ENCODE measurements at places on chromosomes 4 and X. TPM values are rescaled to one million over a fixed set of nuclear protein-coding genes. Genes with fewer than 3 reads are reported as not detected.

KLB gene
- total RNA-seq = not detected

KLHL13 gene
- total RNA-seq = 3.1 TPM

SRD5A3 gene
- total RNA-seq = 39.5 TPM

NUP62CL gene
- not detected for total RNA-seq

CLGN gene
- total RNA-seq = 1.1 TPM

SULT1B1 gene
- total RNA-seq = 0.11 TPM

DNA sequence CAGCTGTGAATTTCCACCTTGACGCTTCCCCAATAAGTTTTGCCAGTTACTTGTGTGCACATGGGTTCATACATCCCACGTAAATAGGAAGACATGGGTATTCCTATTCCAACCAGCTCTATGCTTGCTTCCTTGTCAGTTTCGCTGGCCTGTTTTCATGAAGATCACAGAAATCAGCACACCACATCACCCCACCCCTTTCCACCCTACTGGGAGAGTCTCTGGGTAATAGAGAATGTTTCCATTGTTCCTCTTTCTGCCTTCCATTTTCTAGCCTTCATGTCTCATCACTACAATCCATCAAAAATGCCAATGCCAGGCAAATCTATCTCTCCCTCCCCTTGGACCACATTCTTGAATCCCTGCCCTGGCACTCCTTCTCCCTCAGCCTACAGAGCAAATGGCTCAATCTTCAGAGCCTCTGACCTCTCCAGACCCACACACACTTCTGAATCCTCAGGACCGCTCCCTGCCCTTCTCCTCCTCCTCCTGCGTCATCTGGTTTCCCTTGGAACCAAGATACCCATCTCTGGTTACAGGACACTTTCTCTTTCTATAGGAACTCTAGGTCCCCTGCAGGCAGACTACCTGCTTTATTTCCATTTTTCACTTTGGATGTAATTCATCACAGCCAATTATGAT is 323.3 kb downstream of the DHX15 start:
- H3K36me3 ChIP-seq = no peaks in the 10 kb centered on the region
- H3K27ac ChIP-seq = no peak overlapping the region
- peak; percentile 73 for DNase-seq
- no peak overlapping the region for H3K4me3 ChIP-seq

DNA sequence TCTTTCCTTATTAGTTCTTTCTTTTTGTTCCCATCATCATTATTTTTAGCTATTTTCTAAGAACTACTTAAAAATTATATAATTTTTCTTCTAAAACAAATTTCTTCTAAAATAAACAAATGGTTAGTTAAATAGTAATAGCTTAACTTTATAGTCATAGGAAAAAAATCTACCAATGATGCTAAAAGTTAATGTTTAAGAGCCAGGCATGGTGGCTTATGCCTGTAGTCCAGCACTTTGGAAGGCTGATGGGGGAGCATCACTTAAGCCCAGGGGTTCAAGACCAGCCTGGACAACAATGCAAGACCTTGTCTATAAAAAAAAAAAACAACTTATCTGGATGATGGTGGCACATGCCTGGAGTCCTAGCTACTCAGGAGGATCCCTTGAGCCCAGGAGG is 127.1 kb upstream of the ANXA3 start:
- H3K36me3 ChIP-seq = no peaks in the 10 kb centered on the region
- no peak for DNase-seq
- no peak overlapping the region for H3K27ac ChIP-seq
- no peaks in the 10 kb centered on the region for H3K4me1 ChIP-seq

- no peak for DNase-seq
- no peaks in the 10 kb centered on the region for H3K27me3 ChIP-seq
- no peak overlapping the region for H3K4me3 ChIP-seq
- peaks cover 13% of the 10 kb centered on the region for H3K4me1 ChIP-seq
Measured at GRCh38 chr4:1023895-1024740, 12.7 kb downstream of the FGFRL1 start.

- DNase-seq = no peak
- no peaks in the 10 kb centered on the region for H3K36me3 ChIP-seq
- no peaks in the 10 kb centered on the region for H3K4me1 ChIP-seq
- no peak overlapping the region for H3K4me3 ChIP-seq
- H3K27me3 ChIP-seq = no peaks in the 10 kb centered on the region
- no peak overlapping the region for H3K27ac ChIP-seq
Measured at GRCh38 chrX:9977635-9978034, 10.5 kb downstream of the CLDN34 start.

- H3K4me3 ChIP-seq = no peak overlapping the region
- H3K36me3 ChIP-seq = no peaks in the 10 kb centered on the region
- no peak overlapping the region for H3K27ac ChIP-seq
- no peak for DNase-seq
- no peaks in the 10 kb centered on the region for H3K27me3 ChIP-seq
- no peaks in the 10 kb centered on the region for H3K4me1 ChIP-seq
Measured at GRCh38 chr4:143254491-143255226, 69.9 kb downstream of the USP38 start.

DNA sequence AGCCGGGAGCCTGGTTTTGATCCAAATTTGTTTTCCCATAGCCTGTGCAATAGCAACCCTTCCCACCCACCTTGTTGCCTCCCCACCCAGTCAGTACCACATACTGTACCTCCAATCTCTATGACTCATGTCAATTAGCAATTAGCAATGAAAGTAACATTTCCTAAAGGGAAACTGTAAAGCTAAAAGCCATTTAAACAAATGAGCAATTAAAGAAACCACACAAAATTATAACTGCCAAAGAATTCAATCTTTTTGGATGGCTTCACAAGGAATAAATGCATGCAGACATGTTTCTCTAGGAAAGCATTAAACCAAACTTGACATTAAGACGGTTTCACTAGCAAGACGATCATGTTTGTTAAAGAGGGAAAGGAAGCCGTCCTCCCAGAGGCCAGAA is 169.0 kb upstream of the MAP3K15 start:
- H3K27me3 ChIP-seq = no peaks in the 10 kb centered on the region
- DNase-seq = no peak
- no peak overlapping the region for H3K27ac ChIP-seq
- H3K36me3 ChIP-seq = no peaks in the 10 kb centered on the region

GRCh38 chr4:74933562-74934015 is 673 bp downstream of the PARM1 start:
- H3K27me3 ChIP-seq = peaks cover 49% of the 10 kb centered on the region
- H3K4me1 ChIP-seq = peaks cover 19% of the 10 kb centered on the region
- no peak overlapping the region for H3K27ac ChIP-seq
- no peaks in the 10 kb centered on the region for H3K36me3 ChIP-seq
- H3K4me3 ChIP-seq = peak overlapping the region; percentile 57

Measured in astrocyte (in vitro differentiated cells and primary cell).